GDM1 (cell line): ENCODE measurements at places on chromosomes 7 and 10.
A peak's percentile ranks its signal among the peaks of the same experiment; 100 is the strongest.

GRCh38 chr10:75407224-75407712 is 5.7 kb upstream of the ZNF503 start:
- DNase-seq: no peak

DNA sequence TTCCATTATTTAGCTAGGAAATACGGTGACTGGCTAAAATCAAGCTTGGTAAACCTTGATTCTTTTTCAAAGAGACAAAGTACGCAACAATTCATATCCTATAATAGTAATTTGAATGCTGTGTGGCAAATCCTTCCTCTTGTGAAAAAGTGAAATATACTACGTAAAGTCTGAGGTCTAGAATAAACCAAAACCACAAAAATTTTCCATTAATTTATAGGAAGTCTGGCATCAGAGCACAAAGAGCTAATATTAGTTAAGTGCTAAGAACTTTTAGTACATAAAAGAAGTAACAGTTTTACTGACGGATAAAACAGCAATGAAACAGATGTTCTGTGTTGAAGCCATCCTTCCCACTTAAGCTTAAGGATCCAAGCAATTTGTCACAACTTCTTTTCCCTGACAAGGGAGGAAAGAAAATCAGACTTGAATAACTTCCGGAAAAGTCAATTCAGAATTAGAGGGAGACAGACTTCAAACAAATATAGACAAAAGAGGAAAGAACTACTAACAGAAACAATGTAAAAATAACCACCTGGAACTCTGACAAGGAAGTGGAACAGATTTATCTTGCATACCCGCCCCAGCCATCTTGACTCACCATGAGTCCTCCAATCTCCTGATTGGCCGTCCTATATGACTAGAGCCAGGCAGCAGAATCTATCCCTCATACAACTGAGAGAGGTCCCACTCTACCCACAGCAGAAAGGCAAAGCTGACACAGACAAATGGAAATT is 34.6 kb downstream of the RHEB start:
- DNase-seq: no peak

- DNase-seq: no peak
Observed at GRCh38 chr7:112370436-112370835, 79.8 kb upstream of the IFRD1 start.

DNA sequence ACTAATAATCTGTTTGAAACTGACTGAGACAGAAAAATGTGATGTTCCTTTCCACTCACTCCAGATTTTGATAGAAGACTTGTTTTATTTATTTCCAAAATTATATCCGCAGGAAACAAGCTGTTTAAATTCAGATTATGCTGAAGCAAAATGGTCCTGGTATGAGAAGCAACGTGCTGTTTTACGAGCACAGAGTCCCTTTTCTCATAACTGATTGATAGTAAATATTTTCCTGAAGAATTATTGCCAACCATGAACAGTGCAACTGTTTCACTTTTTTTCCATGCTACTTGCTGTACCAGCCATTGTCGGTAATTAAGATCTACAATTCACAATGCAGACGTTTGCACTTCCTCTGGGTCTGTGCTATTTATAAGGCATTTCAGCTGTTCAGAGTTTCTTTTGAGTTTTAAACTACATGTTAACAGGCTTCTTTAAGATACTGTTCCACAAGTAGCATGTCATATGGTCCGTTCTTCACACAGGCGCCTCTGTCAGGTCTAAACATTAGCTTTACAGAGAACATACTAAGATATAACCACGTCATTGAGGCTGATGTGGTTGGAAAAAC is 103.8 kb downstream of the POLL start:
- no peak for DNase-seq

DNA sequence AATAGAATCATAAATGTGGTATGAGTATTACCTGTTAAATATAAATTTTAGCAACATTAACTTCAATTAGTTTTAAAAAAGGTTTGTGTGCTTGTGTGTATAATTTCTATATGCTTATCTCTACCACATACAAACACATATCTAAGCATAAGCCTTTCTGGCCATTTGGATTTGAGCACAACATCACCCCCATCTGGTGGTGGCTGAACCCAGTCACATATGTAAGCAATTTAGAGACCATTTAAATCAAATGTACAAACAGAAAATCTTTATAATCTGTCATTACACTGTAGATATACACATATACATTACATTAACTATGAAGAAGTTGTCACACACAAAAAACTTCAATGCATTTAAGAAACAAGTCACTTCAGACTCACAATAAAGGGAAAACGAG is 31.7 kb downstream of the GPR22 start:
- peak; percentile 5 for DNase-seq

DNA sequence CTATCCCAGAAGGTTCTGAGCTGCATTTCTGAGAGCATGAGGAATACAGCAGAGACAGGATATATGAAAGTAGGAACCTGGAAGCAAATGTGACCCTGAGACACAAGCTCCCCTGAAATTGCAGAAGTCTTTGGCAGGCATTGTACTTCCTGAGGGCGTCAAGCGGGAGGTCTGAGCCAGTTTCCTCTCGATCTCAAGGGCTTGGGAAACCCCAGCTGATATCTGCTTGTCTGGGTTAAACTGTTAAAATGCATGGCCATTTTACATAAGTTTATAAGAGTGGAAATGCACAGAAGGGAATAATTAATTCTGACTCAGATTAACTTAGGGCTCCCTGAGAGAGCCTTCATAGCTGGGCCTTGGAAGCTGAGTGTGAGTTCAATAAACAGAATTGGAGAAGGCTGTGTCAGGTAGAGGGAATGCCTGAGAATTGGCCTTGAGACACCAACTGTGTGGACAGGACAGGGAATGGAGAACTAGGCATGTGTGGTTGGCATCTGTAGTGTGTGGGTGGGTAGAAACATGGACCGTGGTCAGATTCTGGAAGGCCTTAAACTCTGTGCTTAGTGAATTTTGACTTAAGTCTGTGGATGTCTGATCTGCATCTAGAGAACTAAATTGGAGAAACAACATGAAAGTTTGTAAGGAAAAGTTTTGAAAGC is 53.3 kb downstream of the WIPF3 start:
- DNase-seq: peak; percentile 54

GRCh38 chr7:151061213-151062110 is 2.1 kb downstream of the SLC4A2 start:
- DNase-seq: no peak

GRCh38 chr7:66505009-66505408 is 123.7 kb upstream of the KCTD7 start:
- no peak for DNase-seq
